NCI-H1436 treated with DMSO at 0.1 percent for 48 hours (cell line): ENCODE measurements at places on chromosomes 16 and 17.

GRCh38 chr16:87212026-87212425, 105.2 kb downstream of the C16orf95 start:
- no peak for DNase-seq

DNA sequence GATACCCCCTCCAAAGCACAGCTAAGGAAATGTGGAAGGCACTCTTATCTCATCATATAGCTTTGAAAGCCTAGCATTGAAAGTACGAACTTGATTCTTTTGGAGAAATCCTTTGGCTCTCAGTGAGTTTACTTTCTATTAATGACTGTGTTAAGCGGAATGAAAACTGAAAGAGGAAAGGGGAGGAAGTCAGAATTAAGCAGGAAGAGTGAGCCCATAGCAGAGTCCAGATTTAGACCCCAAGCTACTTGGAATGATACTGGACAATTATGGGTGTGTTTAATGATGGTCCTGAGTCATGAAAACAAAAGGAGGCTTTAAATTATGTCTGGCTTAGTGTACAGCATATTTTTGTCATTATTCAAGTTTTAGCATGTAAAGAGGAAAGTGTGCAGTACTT, 42.2 kb downstream of the TENT4B start:
- no peak for DNase-seq

DNA sequence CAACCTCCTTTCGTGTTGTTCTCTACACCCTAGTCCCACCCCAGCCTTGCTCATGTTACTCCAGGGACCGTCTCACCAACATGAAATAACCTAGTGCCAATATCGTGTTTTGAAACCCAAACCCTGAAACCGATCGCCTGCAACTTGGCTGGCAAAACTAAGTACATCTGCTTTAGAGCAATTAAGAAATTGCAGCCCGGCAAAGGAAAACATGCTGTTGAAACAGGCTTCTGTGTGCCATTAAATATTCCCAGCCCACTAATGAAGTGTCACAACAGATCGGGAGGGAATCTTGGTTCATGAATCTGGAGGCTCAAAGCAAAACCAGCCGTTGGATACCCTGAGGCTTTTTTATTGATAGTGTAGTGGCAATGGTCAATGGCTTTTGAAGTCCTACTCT, 48.3 kb upstream of the GPR139 start:
- DNase-seq = no peak

GRCh38 chr17:37276475-37276874, 99.3 kb upstream of the C17orf78 start:
- DNase-seq = no peak

DNA sequence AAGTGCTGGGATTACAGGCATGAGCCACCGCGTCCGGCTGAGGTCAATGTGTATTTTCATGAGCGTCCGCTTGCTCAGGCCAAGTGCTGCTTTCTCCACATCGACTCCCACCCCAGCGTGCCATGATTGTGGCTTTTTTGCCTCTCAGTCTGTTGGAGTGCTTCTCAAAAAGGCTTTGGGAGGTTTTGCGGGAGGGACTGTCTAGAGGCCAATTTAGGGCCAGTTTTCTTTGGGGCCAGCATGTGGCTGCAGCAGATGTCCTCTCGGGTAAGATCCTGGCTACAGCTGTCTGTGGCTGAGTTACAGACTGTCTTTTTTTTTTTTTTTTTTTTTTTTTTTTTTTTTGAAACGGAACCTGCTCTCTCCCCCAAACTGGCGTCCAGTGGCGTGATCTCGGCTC, 6.5 kb downstream of the C16orf90 start:
- DNase-seq = no peak

GRCh38 chr16:1673424-1674151, 4.5 kb upstream of the JPT2 start:
- no peak for DNase-seq

DNA sequence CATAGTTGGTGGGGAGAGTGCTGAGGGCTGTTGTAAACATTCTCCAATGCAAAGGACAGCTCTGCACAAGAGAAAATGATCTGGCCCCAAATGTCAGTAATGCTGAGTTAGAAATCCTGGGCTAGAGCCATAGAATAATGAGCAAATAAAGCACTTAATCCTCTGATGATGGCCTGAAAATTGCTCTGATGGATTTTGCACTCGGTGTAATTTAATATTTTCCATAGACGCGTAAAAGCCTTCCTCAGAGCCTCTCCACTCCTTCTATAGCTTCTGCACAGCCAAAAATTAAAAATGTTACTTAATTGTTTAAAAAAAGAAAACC, 23.7 kb downstream of the FAM20A start:
- DNase-seq = no peak

GRCh38 chr16:70694088-70694867, 8.4 kb upstream of the MTSS2 start:
- no peak for DNase-seq

GRCh38 chr16:12099451-12100123, 123.1 kb downstream of the SNX29 start:
- no peak for DNase-seq

GRCh38 chr16:67775273-67775672, 31.1 kb downstream of the RANBP10 start:
- no peak for DNase-seq

- no peak for DNase-seq
These were observed 22.2 kb downstream of the SLFN5 start for GRCh38 chr17:35265071-35265470.

- no peak for DNase-seq
These were observed 19.8 kb downstream of the NMRAL1 start for GRCh38 chr16:4454623-4455022.

DNA sequence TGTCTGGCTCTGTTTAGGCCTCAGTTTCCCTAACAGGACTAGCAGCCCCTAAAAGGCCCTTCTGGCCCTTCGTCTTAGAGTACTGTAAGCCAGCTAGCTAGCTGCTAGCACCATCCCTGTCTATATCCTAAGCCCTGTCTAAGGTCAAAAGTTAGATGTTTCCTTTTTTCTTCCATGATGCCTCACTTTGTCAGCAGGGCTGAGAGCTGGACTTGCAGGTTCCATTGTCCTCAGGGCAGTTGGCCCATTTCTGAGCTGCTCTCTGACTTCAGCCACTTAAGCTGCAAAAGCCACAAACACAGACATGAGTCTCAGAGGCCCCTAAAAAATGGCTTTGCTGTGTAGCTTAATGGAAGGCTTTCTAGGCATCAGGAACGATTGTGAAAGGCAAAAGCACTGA, 187.7 kb downstream of the CBLN1 start:
- no peak for DNase-seq

GRCh38 chr16:83002351-83003334, 375.9 kb downstream of the CDH13 start:
- DNase-seq = no peak

- no peak for DNase-seq
These were observed 204.8 kb upstream of the C17orf78 start for GRCh38 chr17:37170881-37171425.

- DNase-seq = no peak
These were observed 6.2 kb downstream of the PSMD12 start for GRCh38 chr17:67359960-67360791.

- DNase-seq = no peak
These were observed 9.7 kb downstream of the IGFBP4 start for GRCh38 chr17:40452921-40453378.

DNA sequence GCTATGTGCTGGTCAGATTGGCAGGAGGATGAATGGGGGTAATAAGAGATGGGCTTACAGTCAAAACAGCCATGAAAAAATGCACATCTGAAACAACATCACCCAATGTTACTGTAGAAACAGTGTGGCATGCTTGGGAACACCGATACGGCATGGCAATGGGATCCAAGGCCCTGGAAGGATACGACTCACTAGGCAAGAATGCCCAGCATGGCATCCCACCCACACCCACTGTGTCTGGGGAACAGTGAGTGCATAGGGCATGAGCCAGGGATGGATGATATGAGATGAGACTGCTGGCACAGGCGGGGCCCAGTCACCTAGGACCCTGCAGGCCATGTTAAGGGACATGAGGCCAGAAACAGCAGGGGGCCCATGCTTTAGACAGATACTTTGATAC, 11.5 kb downstream of the TRIM25 start:
- no peak for DNase-seq

DNA sequence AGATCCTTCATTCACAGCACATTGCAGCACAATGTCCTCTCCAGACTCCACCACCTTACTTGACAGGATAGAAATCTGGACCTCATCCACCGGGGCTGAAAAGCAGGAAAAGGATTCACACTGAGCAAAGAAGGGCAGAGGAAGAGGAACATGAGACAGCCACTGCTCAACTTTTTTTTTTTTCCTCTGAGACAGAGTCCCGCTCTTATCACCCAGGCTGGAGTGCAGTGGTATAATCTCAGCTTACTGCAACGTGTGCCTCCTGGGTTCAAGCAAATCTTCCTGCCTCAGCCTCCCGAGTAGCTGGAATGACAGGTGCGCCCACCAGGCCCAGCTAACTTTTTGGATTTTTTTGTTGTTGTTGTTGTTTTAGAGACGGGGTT, 34.4 kb downstream of the PECAM1 start:
- DNase-seq = no peak

GRCh38 chr17:82674656-82675475, 23.6 kb downstream of the RAB40B start:
- no peak for DNase-seq

GRCh38 chr17:8896087-8896486, 28.6 kb upstream of the PIK3R6 start:
- DNase-seq = no peak

GRCh38 chr16:24729951-24730815, 732 bp downstream of the TNRC6A start:
- no peak for DNase-seq

DNA sequence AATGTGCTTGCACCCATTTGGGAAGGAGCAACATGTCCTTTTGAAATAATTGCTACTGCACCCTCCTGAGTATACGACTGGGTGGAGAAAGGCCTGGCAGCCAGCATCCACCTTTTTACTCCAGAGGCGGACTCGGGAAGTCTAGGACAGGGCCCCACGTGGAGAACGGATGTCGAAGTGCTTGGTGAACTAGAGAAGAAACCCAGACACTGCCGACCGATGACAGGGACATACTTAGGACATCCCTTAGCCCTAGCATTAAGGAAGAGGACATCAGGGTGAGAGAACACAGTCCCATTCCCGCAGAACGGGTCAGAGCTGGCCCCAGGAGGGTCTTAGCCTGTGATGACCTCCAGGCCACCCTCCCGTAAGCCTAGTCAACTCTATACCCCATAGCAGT, 3.8 kb downstream of the YBX2 start:
- DNase-seq = no peak

DNA sequence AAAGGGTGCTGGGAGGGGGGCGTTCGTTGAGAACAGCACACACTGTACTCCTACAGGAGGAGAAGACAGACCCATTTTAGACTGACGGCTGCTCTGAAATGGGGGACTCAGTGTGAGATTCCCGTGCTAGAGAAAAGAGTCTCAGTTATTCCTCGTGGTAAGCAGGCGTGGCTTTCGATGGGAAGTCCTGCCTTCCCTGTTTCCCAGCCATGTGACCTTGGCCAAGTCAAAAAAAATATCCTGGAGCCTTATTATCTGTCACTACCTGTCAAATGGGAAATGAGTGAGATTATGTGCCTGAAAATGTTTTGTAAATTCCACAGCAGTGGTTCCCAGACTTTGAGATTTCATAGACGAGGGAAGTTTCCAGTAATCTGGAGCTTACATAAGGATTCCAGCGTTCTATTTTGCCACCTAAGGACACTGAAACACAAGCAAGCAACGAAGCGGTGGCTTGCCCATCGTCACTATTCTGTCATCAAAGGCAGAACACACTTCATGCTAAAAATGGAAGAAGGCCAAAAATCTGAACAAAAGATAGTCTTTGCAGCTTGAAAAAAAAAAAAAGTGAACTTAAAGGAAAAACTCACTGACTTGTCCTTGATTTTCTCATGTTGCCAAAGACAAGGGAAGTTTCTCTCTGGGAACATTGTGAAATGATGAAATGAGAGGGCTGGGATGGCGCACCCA, 253.4 kb upstream of the RPL38 start:
- no peak for DNase-seq

DNA sequence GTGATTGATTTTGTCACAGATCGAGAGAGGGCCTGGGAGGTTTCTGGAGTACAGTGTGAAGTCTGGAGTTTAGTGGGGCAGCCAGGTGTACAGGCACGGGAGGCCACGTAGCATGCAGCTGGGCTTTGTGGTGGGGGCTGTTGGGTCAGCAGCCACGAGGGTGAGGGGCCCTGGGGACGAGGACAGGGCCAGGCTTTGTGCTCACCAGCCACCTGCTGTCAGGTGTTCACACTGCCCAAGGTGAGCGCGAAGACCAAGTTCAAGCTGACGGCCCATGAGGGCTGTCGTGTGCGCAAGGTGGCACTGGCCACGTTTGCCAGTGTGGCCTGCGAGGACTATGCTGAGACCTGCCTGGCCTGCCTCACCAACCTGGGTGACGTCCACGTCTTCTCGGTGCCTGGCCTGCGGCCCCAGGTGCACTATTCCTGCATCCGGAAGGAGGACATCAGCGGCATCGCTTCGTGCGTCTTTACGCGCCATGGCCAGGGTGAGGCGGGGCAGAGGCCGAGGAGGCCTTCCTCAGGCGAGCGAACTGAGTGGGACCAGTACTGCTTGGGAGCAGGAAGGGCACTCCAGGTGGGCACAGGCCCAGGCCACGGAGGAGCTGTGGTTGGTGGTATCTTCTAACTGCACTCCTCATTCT, 15.9 kb downstream of the LLGL1 start:
- no peak for DNase-seq

DNA sequence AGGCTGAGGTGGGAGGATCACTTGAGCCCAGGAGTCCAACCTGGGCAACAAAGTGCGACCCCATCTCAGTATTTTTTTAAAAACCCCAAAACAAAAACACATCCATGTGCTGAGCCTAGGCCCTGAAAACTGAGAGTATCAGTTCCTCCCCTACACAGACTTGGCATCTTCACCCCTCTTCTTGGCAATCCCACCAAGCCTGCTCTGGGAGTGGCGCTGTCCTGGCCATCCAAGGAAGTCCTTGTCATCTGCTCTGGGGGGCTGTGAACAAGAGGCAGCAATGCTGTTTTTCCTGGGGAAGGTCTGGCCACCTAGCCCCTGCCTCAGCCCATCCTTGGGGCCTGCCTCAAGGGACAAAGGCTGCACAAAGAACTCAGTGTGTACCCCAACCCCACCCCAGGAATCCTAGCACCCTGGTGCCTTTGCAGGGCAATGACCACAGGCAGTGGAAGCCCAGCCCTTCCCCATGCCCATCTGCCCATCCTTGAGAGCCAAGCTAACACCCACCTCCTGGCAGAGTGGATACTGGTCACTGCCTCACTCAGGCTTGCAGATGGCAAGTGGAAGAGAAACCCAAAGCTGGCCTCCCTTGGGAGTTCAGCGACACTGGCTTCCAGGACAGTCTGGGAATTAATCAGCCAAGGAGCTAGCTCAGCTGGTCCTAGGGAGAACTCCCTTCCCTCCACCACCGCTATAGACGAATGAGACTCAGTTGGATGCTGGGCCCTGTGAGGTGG, 14.8 kb upstream of the GFOD2 start:
- DNase-seq = no peak

DNA sequence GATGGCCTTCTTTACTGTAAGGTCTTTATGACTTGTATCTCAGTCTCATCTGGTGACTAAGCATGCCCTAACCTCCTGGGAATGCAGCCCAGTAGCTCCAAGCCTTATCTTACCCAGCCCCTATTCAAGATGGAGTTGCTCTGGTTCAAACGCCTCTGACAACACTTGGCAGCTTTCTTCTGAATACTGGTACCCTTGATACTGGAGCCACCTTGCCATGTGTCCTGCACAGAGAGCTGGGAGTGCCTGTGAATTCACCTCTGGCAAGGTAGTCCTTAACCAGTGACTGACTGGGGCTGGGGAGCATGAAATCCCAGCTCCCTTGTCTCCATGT, 17.2 kb downstream of the NUDT7 start:
- no peak for DNase-seq

- DNase-seq = no peak
These were observed 20.1 kb upstream of the CYLD start for GRCh38 chr16:50721549-50722404.

GRCh38 chr16:50631985-50632576, 49.0 kb downstream of the SNX20 start:
- no peak for DNase-seq
